Smooth muscle cell of the coronary artery (primary cell): ENCODE measurements at places on chromosomes 5 and 9. TPM values are rescaled to one million over a fixed set of nuclear protein-coding genes. Genes with fewer than 3 reads are reported as not detected.

The ENC1 gene
- total RNA-seq: 12.5 and 186 TPM in 2 replicates

The CENPK gene
- 5.5 TPM in 2 replicates for total RNA-seq

The IL7R gene
- under 0.01 TPM in 1 of 2 replicates, not detected in the other for total RNA-seq

The N4BP3 gene
- total RNA-seq: 0.08 and 0.35 TPM in 2 replicates

The OR1J2 gene
- 0.30 and 1.2 TPM in 2 replicates for total RNA-seq

The PCDHGA10 gene
- 2.6 and 4.2 TPM in 2 replicates for total RNA-seq
